ENCODE measurements at places on chromosomes 3 and 15.

GRCh38 chr3:170055209-170055608 is 17.4 kb downstream of the GPR160 start:
- no peak for DNase-seq

DNA sequence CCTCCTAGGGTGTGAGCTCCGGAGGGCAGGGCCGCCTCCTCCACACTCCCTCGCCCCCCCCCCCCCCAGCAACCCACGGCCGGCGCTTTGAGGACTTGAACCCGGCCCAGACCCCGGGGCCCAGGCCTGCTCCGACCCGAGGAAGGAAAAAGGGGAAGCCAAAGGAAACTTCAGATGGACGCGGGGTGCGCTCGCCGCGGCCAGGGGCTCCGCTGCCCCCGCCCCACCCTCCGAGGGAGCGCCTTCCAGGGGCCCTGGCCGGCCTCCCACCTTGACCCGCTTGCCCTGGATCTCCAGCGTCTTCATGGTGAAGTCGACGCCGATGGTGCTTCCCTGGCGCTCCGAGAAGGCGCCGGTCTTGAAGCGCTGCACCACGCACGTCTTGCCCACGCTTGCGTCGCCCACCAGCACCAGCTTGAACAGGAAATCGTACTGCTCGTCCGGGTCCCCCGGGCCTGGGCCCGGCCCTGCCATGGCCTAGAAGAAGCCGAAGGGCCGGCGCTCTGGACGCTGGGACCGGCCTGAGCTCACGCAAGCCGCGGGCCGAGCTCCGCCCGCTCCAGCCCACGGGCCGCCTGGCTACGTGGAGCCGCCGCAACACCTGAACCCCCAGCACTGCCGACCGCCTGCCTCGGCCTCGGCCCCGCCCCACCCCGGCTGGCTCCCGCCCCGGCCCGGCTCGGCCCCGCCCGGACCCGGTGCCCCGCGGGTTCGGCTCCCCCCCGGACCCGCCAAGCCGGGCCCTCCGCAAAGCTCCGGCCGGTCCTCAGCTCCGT is 400 bp downstream of the RAB43 start:
- DNase-seq, result peak; percentile 22

DNA sequence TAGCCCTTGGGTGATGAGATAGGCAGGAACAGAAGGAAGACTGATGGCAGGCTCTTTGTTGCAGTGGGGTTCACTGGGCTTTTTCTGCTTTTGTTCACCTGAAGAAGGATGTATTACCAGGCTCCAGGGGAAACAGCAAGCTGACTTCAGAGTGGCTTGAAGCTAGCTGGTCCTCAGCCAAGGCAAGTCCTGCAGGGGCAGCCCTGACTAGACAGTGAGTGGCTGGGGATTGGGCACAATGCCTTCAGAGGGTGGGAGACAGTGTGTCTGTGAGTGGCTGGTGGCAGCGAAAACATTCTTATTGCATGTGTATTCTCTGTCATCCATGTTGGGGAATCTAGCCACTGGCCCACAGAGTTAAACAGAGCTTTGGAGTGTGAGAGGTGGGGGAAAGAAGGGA is 2.3 kb upstream of the TEX264 start:
- no peak for DNase-seq

DNA sequence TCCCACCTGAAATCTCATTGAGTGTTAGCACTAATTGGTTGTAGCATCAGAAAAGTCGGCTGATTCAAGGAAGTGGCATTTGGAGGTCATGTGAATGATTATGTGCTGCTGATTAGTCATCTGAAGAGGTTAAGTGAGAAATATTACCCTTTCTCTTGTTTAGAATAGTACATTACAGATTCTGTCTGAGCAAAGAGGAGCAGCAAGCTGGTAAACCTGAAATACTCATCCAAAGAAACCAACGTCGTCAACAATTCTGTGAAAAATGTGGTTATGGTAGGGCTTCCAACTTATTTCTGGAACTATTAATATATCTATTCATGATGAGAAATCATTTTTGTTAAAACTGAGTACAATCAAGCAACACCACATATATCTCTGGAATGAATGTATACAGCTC is 1024.9 kb downstream of the TUSC7 start:
- DNase-seq, result no peak

- no peak for DNase-seq
Observed at GRCh38 chr3:24394754-24395153, 99.9 kb downstream of the THRB start.

DNA sequence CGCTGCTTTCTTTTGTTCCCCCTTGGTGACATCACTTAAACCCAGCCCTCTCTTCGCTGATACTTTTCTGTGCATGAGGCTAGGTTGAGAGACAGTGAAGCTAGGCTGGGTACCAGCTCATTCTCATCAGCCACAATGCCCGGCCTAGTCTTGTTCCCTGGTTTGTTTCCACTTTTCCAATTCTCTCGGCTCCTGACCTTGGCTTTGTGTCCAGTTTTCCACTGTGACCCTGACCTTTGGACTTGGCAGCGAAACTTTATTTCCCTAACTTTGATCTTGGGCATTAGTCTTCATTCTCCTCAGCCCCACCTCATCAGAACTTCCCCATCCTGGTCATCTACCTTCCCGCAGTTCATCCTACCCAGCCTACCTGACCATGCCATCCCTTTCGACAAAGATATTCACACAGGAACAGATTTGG is 908 bp upstream of the ADPGK start:
- no peak for DNase-seq

DNA sequence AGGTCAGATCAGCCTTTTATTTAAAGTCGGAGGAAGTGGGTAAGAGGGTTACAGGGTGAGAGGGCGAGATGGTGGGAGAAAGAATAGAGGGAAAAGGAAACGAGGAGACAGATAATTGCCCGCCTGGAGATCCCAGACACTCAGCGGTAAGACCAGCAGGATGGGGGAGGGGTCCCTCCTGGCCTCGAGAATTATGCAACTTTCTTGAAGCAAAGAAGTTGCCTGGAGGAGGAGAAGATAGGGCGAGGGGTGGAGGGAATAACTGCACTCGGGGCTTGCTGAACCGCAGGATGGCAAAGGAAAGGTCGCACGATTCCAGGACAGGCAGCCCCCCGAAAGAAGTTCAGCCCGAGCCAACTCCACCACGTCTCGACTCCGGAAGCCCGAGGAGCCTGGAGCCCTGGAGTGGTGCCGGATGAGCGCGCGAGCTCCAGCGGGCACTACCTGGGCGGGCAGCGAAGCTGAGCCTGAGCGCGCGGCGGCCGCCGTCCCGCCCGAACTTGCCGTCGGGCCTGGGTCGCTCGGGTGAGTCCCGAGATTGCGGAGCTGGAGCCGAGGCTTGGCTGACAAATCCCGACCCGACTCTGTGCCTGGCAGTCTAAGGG is 402 bp downstream of the WWTR1 start:
- DNase-seq, result peak; percentile 2

- DNase-seq, result no peak
Observed at GRCh38 chr15:69857686-69858391, 239.9 kb downstream of the TLE3 start.

DNA sequence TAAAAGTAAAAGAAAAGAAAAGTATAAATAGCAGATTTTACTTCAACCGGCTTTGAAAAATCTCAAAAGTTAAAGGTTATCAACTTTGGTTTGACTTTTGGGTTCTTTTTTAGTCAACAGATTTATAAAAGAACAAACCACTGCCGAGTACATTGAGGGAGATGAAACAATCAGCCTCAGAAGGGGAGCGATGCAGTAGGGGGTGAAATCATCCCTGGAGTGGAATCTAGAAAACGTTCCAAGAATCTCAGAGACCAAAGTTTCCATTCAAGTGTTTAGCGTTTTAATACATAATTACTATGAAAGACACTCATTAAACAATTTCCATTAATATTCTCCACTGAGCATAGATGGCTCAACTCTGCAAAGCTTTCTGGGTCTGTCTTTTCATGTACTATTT is 745.5 kb downstream of the NR2F2 start:
- DNase-seq, result no peak

DNA sequence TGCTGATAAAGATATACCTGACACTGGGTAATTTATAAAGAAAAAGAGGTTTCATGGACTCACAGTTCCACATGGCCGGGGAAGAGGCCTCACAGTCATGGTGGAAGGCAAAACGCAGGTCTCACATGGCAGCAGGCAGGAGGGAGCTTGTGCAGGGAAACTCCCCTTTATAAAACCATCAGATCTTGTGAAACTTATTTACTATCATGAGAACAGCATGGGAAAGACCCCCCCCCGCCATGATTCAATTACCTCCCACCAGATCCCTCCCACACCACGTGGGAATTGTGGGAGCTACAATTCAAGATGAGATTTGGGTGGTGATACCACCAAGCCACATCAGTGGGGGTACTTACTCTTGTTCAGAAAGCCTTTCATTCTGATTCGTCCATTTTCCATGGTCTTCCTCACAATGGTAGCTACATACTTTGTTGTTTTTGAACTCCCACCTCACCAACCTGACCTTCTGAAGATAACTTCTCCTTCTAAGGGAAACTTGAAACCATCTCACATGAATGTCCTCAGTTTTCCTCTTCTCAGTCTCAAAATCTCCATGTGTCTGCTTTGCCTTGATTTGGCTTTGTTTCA is 275.6 kb upstream of the PROK2 start:
- no peak for DNase-seq

DNA sequence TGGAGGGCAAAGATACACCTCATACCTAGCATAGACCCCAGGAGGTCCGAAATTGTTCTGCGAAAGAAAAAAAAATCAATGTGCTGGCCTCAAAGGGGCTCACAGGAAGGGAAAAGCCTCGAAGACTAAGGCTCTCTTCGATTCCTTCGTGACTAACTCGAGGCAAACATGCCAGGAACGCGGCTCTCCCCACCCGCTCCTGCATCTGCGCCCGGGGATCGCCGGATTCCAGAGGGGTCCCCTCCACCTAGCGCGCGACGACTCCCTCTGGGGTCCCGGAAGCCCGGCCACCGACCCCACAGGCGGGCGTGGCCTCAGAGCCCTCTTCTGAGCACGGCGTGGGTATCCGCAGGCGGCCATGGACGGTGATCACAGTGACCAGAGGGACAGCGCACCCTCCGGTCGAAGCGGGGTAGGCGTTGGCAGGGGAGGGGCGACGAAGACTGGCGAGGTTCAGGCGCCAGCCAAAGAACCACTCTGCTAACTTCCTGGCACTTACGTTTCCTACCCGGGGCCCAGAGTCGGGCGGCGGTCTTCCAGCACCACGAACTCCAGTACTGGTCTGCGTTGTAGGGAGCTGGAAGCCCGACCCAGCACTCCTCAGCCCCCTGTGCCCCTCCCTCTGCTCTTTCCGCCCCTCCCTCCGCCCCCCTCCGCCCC is 515 bp upstream of the EIF3J start:
- DNase-seq, result no peak

- DNase-seq, result no peak
Observed at GRCh38 chr3:16127249-16127648, 47.2 kb upstream of the GALNT15 start.

GRCh38 chr3:104988496-104988895 is 378.2 kb upstream of the ALCAM start:
- DNase-seq, result no peak

DNA sequence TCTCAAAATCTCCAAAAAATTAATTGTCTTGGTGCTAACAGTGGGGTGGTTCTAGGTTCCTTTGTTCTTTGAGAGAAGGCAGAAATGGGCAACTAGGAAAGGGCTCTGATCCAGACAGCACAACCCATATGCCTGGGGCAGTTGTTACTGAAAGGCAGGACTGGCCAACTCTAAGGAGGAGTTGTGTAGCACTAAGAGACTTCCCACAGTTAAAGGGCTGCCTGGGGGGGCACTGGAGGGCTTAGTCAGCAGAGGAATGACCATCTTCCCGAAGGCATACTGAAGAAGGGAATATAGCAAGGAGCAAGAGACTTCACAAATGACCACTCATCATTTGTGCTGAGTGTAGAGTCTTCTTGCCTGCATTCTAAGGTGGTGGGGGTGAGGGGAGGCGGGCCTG is 15.8 kb downstream of the ILDR1 start:
- no peak for DNase-seq
